ENCODE measurements at places on chromosomes 2 and 18.

GRCh38 chr2:150400849-150401248 lies 86.6 kb downstream of the RND3 start:
- no peak for DNase-seq

DNA sequence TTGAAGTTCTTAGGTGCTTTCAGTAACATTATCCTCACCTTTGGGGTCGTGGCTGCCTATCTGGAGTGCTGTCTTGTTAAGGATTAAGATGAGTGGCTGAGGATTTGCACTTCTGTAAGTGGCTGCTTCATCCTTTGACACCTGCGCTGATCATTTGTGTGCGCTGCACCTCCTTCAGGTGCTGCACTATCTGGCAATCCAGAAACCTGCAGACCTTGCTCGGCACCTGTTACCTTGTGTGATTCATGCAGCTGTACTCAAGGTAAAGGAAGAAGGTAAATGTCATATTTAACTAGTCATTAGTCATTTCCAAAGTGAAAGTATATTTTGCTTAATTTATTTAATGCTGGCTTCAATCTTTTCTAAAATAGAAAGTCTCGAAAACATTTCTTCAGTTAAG lies 110.3 kb downstream of the RAB3GAP1 start:
- DNase-seq, result no peak

DNA sequence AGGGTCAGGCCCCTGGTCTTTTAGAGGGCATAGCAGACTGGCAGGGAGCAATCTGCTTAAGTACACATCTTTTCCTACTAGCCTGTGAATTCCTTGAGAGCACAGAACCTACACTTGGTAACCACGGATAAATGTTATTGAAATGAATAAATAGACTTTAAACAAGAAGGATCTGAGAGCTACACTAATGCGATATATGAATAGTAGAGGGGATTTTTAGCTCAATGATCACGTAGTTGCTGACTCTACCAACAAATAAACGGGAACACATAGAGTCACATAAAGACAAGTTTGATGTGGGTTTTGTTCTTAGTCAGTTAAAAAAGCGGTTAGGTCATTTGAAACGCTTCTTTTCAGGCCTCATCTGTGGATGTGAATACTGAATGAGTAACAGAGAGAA lies 290.3 kb upstream of the CCDC68 start:
- no peak for DNase-seq

- no peak for DNase-seq
Measured at GRCh38 chr2:217231724-217232123, 371.9 kb upstream of the TNP1 start.

- peak; percentile 10 for DNase-seq
Measured at GRCh38 chr2:3433776-3434400, 54.4 kb downstream of the TRAPPC12 start.

DNA sequence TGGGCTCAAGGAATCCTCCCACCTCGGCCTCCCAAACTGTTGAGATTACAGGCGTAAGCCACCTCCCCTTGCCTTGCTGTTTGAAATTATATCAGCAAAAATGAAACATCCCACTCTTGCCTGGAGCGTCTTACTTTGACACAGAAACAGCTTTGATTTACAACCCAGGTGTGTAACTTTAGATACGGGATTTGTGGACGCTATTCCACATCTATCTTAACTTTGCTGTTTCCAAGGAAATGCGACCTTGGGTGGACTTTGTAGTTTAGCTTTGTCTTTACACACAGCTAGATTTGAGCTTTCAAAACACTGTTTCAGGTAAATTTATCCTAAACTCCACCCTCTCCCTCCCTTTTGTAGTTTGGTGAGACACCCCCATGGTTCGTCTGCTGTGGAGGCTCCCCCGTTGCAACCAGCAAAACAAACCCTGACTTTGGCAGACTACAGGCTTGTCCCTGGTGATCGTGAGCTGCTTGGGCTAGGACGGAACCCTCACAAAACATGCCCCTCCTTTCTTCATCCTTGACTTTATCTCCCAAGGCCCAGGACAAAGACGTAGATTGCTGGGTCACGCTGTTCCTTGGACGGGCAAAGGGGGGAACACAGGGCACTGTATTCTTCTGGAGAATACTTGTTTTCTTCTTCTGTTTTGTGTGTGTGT lies 5.5 kb upstream of the MSH6 start:
- DNase-seq, result no peak

GRCh38 chr2:56040834-56041233 lies 117.3 kb upstream of the EFEMP1 start:
- no peak for DNase-seq

GRCh38 chr18:28043631-28044030 lies 133.3 kb downstream of the CDH2 start:
- no peak for DNase-seq

- no peak for DNase-seq
Measured at GRCh38 chr2:202014759-202015211, 18.9 kb upstream of the FZD7 start.

GRCh38 chr18:48387300-48387699 lies 21.9 kb downstream of the ZBTB7C start:
- no peak for DNase-seq

GRCh38 chr18:8319798-8320489 lies 289.3 kb upstream of the RAB12 start:
- DNase-seq, result no peak

- DNase-seq, result no peak
Measured at GRCh38 chr2:238121511-238122286, 16.8 kb upstream of the KLHL30 start.

DNA sequence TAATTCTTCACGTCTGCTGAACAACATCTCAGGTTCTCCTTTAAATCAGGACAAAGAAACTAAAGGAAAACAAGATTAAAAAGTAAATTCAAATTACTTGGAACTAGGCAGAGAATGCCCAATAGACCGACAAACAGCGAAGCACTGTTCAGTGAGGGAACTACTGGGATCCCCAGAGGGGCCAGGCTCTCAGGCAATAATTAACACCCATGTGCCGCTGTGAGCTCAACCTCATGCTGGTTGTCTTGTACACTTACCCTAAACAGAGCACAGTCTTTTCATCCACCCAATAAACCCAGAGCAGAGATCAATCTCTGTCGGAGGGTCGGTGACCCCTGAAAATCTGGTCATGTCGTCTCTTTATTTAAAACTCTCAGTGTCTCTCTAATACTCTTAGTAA lies 229.9 kb upstream of the CRIM1 start:
- DNase-seq, result no peak

- no peak for DNase-seq
Measured at GRCh38 chr2:172607379-172607928, 51.6 kb downstream of the PDK1 start.

GRCh38 chr2:41873102-41874031 lies 174.5 kb upstream of the PKDCC start:
- no peak for DNase-seq

- no peak for DNase-seq
Measured at GRCh38 chr2:239279508-239280295, 121.1 kb downstream of the HDAC4 start.

DNA sequence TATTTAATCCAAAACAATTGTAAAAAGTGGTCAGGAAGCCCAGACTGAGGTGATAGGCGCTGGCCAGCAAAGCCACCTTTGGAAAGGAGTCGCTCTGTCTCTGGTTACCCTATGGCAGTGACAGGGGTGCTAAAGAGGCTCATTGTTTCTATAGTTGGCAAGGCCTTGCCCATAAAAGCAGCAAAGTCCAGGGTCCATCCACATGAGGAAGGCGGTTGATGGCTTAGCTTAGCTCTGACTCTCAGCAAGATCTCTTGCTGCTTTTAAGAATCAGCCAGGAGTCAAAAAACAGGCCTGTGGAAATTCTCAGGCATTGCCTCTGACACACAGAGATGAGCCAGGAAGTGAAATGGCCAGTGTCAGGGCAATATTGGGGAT lies 57.8 kb upstream of the CYP26B1 start:
- DNase-seq, result no peak

- no peak for DNase-seq
Measured at GRCh38 chr2:68632021-68632420, 11.4 kb upstream of the PROKR1 start.

GRCh38 chr2:136136931-136137330 lies 19.0 kb upstream of the CXCR4 start:
- no peak for DNase-seq

DNA sequence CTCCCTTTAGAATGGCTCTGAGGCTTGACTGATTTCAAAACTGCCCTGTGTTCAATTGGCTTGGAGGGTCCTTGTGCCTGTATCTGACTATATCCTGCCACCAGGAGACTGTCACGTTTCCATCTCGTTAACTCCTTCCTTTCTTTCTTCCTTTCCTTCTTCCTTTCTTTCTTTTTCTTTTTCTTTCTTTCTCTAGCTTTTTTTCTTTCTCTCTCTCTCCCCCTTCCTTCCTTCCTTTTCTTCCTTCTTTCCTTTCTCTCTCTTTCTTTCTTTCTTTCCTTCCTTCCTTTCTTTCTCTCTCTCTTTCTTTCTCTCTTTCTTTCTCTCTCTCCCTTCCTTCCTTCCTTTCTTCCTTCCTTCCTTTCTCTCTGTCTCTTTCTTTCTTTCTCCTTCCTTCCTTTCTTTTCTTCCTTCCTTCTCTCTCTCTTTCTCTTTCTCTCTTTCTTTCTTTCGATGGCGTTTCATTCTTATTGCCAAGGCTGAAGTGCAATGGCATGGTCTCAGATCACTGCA lies 38.1 kb upstream of the EML6 start:
- DNase-seq, result no peak

DNA sequence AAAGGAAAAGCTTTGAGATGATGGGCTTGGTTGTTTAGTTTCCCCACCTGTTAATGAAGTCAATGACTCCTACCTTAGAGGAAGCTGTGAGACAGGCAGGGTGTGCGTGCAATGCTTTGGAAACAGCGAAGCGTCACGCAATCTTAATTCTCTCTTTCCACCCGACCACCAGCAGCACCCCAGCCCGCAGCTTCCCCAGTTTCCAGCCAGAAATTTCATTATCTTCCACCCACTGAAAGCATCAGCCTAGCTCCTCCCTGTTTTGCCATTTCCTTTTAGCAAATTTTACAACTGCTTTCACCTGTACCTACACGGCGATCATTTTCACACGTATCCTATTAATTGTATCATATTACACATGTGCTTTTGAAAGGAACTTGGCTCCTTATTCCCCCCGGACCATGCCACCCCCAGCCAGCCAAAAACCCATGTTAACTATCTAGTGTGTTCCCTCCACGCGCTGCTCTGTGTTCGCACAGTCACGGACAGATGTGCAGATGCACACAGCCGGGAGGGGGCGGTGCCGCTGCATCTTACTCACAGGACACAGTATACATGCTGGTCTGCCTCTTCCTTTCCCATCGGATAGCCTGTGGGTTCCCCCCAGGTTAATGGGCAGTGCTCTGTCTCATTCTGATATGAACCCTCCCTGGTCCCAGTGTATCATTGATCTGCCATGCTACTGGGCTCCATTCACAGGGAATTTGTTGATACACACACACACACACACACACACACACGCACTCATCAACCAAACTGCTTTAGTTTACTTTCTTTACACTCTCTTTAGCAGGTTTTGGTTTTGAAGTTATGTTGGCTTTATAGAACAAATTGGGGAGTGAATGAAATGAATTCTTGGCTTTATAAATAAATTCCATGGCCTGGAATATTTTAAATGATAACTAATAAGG lies 22.4 kb downstream of the CYP27C1 start:
- peak; percentile 70 for DNase-seq

DNA sequence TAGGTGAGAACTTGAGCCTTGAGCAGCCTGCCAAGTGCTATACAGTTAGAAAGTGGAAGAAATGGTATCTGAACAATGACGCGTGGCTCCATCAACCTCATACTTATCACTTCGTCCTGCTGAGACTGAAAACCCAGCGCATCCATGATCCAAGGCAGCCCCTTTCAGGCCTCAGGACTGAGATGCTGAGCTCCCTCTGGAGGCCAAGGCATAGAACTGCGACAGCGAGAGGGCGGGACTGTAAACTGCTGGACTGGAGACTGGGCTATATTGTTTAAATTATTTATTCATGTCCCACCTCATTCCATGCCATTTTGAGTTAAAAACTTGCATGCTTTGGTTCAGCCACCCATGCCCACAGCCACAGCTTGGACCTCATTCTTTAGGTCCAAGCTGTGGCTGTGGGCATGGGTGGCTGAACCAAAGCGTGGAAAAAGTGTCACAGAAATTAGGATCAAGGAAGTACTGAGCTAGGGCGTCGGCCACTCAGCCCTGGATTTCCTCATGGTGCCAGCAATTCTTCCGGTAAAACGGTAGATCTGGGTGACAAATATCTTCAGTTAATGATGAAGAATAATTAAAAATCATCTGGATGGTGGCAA lies 195.5 kb downstream of the L3MBTL4 start:
- no peak for DNase-seq

DNA sequence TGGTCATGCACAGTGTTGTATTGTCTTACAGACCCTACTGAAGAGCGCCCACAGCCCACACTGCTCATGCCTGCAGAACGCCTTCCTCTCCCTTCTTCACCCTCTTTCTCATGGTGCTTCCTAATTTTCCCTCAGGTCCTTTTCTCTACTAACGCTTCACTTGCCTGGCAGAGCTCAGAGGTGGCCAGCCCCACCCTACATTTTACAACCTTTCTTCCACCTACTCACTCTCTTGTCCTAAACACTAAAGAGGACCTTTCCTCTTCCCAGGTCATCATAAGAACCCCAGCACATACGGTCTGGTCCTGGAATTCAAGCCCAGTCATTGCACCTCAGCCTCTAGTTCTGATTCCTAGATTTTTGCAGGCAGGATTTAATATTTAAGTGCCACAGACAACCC lies 11.7 kb upstream of the LGALSL start:
- no peak for DNase-seq

GRCh38 chr2:11784747-11785610 lies 38.5 kb downstream of the LPIN1 start:
- no peak for DNase-seq

GRCh38 chr2:70697603-70698383 lies 70.2 kb downstream of the ADD2 start:
- DNase-seq, result peak; percentile 49

- no peak for DNase-seq
Measured at GRCh38 chr18:69689121-69689759, 258.4 kb downstream of the CD226 start.

- DNase-seq, result no peak
Measured at GRCh38 chr2:37600735-37601134, 70.7 kb downstream of the CDC42EP3 start.

- DNase-seq, result no peak
Measured at GRCh38 chr2:21748501-21748900, 624.7 kb downstream of the TDRD15 start.

- DNase-seq, result no peak
Measured at GRCh38 chr2:171540437-171540836, 18.2 kb downstream of the CYBRD1 start.

DNA sequence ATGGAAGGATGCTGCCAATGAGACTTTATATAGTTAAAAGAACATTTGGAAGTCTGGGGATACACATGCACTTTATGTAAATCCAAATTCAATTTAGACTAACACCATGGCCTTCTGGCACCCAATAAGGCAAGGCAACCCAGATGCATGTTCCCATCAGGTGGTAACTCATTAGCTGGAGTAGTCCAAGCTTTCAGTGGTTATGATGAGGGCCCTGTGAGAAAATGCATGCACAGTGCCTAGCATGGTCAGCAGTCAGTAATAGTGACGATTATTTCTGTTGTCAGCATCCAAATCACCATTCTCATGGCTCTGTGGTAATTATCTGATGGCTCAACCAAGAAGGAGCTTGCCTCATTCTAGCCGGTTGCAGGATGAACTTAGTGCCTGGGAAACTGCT lies 70.3 kb upstream of the CTLA4 start:
- no peak for DNase-seq

- DNase-seq, result no peak
Measured at GRCh38 chr2:63059793-63060471, 9.3 kb downstream of the OTX1 start.

GRCh38 chr2:150465703-150466569 lies 21.5 kb downstream of the RND3 start:
- no peak for DNase-seq

GRCh38 chr18:22080035-22080434 lies 89.4 kb upstream of the GATA6 start:
- DNase-seq, result no peak

Data from vagina (tissue), 2 donors.